ENCODE measurements at places on chromosomes 2 and 18.

- no peak for DNase-seq
Measured at GRCh38 chr2:3442185-3442584, 62.7 kb downstream of the TRAPPC12 start.

- DNase-seq, result no peak
Measured at GRCh38 chr2:182897137-182897536, 30.7 kb upstream of the FRZB start.

GRCh38 chr18:74081966-74082741 is 65.5 kb downstream of the FBXO15 start:
- peak; percentile 42 for DNase-seq

GRCh38 chr2:68877079-68877772 is 6.0 kb upstream of the BMP10 start:
- DNase-seq, result no peak

- DNase-seq, result no peak
Measured at GRCh38 chr18:43774497-43774896, 497.2 kb upstream of the SYT4 start.

DNA sequence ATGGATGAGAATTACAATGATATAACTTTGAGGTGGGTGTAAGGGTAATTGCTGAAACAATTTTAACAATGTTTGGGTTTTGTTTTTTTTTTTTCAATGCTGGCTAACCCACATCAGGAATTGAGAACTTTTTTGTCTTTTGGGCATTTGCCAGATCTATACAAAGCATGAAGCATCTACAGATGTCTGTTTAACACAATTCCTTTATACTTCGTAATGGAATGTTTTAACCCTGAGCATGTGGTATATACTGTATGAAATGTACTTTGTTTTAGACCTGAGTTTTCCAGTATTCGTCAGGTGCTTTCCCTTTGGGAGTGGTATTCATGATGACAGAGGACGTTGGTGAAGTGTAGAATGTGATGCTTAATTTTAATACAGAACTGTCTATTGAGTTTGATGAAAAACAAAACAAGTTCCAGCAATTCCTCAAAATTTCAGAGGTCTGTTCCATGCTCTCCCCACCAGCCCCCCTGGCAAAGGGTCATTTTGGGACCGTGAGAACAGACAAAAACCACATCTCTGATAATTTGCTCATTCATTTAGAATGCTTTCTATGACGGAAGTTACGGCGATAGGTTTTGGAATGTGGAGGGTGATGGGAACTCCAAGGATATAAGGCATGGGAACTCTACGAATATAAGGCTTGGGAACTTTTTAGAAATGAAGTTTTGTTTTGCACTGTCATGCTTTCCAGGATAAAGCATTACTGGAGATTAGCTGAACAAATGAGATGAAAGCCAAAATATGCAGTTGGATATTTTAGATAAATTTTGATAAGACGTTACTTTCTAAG is 14.1 kb downstream of the LIMS1 start:
- no peak for DNase-seq

GRCh38 chr18:77495982-77496690 is 246.5 kb downstream of the GALR1 start:
- no peak for DNase-seq

DNA sequence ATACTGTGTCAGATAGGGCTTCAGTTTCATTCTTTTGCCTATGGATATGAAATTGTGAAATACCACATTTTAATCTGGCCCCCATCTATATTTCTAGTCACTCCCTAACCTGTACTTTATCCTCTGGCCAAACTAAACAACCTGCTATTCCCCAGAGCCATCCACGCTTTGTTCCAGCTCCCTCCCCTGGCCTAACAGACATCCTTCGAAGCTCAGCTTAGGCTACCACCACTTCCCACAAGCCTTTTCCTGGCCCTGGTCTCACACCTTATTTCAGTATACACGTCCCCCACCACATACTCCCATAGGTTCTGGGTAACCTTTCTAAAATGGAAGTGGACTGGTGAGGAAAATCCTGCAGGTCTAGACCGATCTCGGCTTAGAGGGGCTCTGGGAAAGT is 55.4 kb downstream of the MAP4K3 start:
- no peak for DNase-seq

GRCh38 chr18:38284972-38285371 is 719.4 kb upstream of the CELF4 start:
- DNase-seq, result no peak

- DNase-seq, result no peak
Measured at GRCh38 chr2:13390676-13391075, 673.9 kb downstream of the TRIB2 start.

GRCh38 chr2:106758901-106759497 is 127.0 kb downstream of the ST6GAL2 start:
- DNase-seq, result no peak

DNA sequence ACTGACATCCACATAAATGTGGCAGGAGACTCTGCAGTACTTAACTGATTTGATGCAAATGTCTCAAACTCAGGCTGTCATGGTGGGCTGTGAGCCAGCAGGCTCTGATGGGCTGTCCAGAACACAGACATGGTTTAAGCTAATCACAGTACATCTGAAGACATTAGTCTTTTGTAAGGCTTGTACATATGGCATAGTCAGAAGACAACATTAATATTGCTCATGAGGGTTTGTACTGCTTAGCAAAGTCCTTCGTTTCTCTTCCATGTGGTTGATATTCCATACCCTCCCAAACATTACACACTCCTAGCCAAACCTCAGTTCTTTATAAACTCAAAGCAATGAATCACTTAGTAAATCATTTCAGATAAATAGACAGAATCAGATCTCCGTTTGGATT is 330.6 kb downstream of the RND3 start:
- no peak for DNase-seq

DNA sequence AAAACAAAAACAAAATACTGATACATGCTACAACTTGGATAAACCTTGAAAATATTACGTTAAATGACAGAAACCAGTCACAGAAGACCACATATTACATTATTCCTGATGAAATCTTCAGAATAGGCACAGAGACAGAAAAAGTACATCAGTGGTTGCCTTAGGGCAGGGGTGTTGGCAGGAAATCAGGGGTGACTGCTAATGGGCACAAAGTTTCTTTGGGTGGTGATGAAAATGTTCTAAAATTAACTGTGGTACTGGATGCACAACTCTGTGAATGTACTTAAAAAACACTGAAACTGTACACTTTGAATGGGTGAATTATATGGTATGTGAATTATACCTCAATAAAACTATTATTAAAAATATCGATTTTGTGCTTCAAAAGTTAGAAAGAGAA is 16.6 kb downstream of the NCKAP1 start:
- no peak for DNase-seq

- DNase-seq, result no peak
Measured at GRCh38 chr2:85761-86160, 39.5 kb upstream of the FAM110C start.

DNA sequence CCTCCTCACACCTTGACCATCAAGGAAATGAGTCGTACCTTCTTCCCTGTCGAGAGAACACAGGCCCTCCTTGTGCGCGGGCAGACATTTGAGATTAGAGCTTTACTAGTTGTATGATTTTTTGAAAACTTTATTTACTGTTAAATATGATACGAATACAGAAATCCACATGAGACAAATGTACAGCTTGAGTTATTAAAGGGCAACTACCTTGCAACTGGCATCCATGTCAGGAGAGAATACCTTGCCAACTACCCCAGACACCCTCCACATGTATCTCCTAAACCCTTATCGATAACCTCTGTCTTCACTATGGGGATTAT is 28.3 kb downstream of the KLHL23 start:
- no peak for DNase-seq

- peak; percentile 22 for DNase-seq
Measured at GRCh38 chr2:172234716-172235691, 132.3 kb upstream of the DLX2 start.

DNA sequence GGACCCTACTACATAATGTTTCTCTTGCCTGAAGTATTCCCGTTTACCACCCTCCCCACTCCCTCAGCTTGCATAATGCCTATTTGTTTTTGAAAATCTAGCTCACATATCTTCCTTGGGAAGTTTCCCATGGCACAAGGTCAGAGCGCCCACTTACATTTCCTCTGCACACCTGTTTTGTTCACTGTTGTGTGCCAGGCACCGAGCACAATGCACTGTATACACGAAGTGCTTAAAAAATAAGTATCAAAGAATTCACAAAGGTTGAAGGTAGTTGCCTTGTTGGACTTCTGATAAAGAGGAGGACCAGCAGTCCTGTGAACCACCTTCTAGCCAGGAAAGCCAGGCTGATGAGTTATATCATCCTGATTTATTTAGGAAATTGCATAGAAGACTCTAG is 16.8 kb upstream of the RHOB start:
- DNase-seq, result no peak

- no peak for DNase-seq
Measured at GRCh38 chr2:40513201-40513600, 61.3 kb upstream of the SLC8A1 start.

DNA sequence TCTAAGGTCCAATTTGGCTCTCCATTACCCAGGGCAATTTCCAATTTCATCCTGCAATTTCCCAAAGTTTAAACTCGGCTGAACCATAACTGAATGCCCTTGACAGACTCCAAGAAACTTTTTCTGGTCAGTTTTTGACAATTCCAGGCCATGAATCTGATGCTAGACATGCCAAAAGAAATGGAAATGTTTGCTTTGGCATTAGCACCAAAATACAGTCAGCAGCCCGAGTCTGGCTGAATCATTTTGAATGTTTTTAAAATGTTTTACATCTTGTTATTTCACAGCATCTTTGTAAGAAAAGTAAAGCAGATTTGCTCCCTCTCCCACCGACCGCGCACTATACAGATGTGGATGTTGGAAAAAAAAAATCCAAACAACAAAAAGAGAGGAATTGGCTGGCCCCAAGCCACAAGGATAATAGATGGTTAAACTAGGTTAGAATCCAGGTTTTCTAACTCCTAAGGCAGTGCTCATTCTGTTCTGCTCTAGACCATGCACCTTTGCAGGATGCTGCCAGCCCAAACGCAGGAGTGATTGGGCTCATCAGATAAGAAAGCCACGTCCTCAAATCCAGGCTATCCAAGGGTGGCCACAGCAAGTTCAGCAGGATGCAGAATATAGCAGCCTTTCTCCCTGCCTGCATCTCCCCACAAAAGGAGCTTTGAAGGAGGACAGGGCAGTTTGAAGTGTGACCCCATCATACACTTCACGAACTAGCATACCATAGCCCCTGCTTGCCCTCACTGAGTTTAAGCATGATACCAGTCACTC is 167.5 kb downstream of the ALK start:
- no peak for DNase-seq

- no peak for DNase-seq
Measured at GRCh38 chr18:11323359-11323819, 174.0 kb upstream of the PIEZO2 start.

- no peak for DNase-seq
Measured at GRCh38 chr18:80154293-80154692, 45.2 kb downstream of the ADNP2 start.

- no peak for DNase-seq
Measured at GRCh38 chr18:69444221-69444620, 43.5 kb downstream of the DOK6 start.

- DNase-seq, result no peak
Measured at GRCh38 chr2:88829607-88830463, 138.4 kb downstream of the RPIA start.

DNA sequence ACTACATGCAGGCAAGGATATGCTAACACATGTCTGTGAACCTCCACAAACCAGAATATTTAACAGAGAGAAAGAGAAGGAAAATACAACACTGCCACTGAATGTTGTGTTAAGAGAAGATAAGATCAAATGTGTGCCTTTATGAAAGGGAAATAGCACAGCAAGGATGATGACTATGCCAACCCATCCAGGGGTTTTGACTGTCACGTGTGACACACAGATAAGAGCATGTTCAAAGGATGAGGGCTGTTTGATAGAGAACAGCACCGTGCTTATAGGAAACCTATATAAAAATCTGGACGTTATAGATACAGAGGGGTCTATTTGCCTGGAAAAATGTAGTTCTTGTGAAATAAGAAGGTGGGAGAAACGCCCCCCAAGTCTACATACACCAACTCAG is 911.8 kb downstream of the CPS1 start:
- no peak for DNase-seq

DNA sequence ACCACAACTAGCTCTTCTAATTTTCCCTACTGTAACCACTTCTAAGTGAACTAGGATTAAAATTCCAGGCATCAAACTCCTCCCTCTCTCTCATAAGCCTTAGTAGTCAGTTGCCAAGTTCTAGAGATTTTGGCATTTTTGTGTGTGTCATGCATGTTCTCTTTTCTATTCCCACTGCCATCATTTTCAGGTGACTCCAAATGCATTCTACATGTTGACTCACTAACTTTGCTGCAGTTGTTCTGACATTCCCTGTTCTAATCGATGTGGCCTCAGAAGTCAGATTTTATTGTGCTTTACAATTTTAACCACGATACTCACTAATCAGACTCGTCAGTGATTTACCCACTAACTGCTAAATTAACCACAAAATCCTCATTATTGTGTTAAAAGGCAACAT is 13.3 kb downstream of the DSC1 start:
- no peak for DNase-seq

- no peak for DNase-seq
Measured at GRCh38 chr18:22841840-22842239, 91.3 kb upstream of the RBBP8 start.

GRCh38 chr2:149527998-149528755 is 59.4 kb downstream of the MMADHC start:
- DNase-seq, result no peak

DNA sequence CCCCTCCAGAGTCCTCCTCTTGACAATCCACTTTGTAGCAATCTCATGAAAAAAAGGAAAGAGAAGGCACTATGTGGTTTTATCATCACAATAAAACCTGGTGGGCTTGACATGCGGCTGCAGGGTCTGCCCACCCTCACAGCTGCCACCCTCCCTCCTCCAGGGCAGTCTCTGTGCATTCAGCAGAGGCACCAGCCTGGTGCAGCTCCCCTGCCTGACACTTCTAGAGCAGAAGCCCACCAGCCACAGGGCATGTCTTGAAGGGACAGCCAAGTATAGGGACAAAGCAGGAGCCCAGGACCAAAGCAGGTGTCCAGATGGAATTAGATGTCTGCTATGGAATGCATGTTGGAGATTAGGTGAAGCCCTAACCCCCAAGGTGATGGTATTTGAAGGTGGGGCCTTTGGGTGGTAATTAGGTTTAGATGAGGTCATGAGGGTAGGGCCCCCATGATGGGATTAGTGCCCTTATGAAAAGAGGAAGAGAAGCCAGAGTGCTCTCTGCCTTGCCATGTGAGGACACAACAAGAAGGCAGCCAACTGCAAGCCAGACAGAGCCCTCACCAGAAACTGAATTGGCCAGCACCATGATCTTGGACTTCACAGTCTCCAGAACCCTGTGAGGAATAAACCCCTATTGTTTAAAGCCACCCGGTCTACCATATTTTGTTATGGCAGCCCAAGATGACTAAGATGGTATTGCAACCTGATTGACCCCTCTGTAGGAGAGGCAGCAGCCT is 86.9 kb downstream of the MCFD2 start:
- no peak for DNase-seq

DNA sequence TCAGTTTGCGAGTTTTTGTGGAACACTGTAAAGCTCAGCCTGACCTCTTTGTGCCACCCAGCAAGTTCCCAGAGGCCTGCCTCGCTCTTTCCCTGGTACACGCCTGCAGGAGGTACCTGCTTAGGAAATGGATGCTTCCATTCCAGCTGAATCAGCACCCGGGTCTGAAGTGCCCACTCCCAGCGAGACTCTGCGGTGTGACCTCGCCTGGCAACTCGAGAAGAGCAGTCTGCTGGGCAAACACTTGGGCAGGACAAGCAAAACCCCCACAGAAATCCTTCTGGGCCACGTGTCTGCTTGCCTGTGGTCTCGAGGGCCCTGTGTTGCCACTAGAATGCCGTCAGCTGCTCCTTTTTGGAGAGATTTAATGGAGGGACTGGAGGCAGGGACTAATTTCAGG is 127.6 kb downstream of the MAPK4 start:
- DNase-seq, result no peak

All from T follicular helper cell (primary cell).